Type B pancreatic cell (in vitro differentiated cells): ENCODE measurements at places on chromosomes 7 and 10.

DNA sequence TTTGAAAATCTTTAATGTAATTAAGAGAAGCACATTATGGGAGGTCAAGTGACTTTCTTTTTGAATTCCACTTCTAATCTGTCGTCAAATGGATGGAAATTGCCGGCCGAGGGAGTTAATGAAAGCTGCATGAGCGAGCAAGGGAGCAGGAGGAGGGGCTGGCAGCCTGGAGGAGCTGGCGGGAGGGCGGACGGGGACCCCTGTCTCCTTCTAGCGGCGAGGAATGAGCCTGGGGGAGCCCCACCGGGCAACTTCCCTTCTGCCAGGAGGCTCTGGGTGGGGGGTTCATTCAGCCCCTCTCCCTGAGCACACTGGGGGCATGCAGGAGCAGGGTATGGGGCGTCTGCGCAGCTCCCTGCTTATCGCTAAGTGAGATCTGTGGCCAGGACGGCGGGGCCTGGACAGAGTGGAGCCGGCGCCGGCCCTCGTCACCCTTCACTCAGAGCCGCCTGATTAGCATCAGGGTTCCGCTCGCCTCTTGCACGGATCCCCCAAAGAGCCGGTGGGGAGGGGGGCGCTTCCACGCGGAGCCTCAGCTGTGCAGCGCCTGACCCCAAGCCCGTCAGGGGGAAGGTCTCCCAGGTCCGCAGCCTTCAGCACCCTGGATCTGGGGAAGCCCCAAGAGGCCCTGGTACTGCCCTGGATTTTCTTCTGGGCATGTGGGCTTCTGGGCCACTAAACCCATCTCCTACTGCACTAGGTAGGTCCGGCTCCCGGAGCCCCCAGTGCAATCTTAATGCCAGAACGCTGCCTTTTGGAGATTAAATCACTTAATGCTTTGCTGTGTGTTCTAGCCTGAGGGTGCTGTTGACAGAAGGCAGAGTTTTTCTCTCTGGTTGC, 680.8 kb downstream of the LRMDA start:
- DNase-seq, result no peak

DNA sequence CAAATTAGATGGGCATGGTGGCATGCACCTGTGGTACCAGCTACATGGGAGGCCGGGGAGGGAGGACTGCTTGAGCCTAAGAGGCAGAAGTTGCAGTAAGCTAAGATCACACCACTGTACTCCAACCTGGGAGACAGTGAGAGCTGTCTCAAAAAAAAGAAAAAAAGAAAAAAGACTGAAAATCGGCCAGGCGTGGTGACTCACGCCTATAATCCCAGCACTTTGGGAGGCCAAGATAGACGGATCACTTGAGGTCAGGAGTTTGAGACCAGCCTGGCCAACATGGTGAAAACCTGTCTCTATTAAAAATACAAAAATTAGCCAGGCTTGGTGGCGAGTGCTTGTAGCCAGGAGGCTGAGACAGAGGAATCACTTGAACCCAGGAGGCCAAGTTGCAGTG, 11.9 kb downstream of the RNF216 start:
- DNase-seq, result no peak

DNA sequence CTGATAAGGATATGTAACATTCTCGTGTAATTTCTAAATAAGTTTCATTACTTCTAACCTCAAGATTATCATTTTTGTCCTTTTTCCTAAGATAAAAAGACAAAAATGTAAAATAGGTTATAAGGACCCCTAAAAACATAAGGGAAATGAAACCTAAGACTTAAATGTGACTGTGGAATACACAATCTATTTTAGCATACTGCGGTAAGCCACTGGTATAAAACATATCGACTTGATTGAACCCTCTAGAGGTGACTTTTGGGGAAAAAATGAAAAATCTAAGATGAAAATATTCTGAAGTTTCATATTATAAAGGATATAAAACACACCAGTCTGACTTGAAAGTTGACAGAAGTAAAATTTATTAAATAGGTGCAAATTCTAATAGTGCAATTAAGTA, 1.9 kb downstream of the NAMPT start:
- DNase-seq, result no peak

DNA sequence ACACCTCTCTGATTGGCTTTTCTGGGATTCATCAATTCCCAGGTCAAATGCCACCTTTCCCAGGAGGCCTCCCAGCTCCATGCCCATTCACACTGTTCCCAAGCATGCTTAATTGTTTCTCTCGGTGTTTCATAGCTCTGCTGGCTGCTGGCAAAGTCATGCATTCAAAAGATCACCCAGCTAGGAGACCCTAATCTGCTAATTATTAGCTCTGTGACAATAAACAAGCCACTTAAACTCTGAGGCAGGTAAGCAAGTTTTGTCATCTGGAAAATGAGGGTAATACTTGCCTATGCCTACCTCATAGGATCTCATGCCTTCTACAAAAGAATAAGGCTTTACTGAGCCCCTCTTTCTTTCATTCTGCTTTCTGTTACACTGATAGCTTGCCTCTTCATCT, 828 bp upstream of the KEL start:
- no peak for DNase-seq

DNA sequence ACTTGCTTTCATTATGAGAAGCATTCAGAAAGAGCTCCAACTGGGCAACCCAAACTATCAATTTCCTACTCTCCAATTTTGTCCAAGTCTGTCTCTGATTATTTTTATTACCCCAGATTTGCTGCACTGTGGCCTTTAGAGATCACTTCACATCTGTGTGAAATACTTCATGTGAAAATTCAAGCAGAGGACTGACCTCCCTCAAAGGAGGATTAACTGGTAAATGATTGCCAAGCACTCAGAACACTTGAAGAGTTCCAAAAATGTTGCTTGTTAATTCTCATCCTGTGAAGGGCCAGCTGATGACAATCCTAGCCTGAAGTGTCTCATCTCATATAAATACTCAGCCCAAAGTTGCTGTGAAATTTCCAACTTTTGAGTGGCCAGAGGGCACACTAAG, 182.8 kb upstream of the DGKB start:
- no peak for DNase-seq
